IPS DF 6.9 (cell line): ENCODE measurements at places on chromosomes 7 and 10.

- no peak overlapping the region for H3K4me3 ChIP-seq
- H3K27ac ChIP-seq: no peak overlapping the region
- no peaks in the 10 kb centered on the region for H3K36me3 ChIP-seq
- no peaks in the 10 kb centered on the region for H3K27me3 ChIP-seq
These were observed 102.6 kb upstream of the HABP2 start for GRCh38 chr10:113450046-113450804.

DNA sequence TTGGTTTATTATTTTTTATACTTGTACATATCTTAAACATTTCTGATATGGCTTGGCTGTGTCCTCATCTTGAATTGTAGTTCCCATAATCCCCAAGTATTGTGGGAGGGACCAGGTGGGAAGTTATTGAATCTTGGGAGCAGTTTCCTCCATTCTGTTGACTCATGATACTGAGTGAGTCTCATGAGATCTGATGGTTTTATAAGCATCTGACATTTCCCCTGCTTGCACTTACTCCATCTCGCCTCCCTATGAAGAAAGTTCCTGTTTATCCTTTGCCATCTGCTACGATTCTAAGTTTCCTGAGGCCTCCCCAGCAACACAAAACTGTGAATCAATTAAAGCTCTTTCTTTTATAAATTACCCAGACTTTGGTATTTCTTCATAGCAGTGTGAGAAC is 207.7 kb downstream of the TPK1 start:
- no peaks in the 10 kb centered on the region for H3K36me3 ChIP-seq
- no peak overlapping the region for H3K4me3 ChIP-seq
- DNase-seq: no peak
- H3K4me1 ChIP-seq: no peaks in the 10 kb centered on the region

DNA sequence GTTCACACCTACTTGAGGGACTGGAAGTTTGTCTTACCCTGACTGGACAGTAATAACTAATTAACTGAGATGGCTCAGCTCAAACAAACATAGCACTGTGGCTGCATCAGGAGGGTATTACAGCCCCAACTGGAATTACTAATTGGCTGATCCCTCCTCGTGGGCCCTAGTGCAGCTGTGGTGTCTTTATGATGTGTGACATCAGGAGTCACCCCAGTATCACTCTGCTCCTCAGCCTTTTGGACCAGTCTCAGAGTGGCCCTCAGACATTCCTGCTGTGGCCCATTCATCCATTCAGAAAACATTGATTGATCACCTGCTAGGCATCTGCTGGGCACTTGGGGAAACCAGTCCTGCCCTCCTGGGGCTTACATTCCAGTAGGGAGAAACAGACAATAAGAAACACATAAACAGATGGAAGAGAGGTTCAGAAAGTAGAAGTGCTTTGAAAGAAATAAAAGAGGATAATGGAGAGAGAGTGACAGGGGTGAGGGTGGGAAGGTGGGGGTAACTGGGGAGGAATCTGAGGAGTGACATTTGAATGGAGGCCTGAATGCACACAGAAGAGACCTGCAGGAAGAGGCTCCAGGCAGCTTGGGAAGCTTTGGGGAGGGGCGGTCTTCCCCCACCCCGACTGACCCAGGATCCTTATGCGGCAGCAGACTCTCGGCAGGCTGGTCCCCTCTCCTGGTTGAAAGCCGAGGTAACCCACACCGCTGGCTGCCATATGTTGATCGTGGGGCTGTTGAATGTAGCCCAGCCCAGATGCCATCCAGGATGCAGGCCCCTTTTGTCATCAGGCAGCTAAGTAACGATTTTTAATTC is 113.1 kb downstream of the C10orf105 start:
- no peak for DNase-seq
- H3K4me3 ChIP-seq: no peak overlapping the region
- H3K27ac ChIP-seq: no peak overlapping the region
- no peaks in the 10 kb centered on the region for H3K4me1 ChIP-seq

- H3K36me3 ChIP-seq: peaks cover 48% of the 10 kb centered on the region
- no peak overlapping the region for H3K4me3 ChIP-seq
- no peak overlapping the region for H3K27ac ChIP-seq
- H3K27me3 ChIP-seq: no peaks in the 10 kb centered on the region
- H3K4me1 ChIP-seq: no peaks in the 10 kb centered on the region
These were observed 29.2 kb downstream of the TRRAP start for GRCh38 chr7:98907570-98907969.

DNA sequence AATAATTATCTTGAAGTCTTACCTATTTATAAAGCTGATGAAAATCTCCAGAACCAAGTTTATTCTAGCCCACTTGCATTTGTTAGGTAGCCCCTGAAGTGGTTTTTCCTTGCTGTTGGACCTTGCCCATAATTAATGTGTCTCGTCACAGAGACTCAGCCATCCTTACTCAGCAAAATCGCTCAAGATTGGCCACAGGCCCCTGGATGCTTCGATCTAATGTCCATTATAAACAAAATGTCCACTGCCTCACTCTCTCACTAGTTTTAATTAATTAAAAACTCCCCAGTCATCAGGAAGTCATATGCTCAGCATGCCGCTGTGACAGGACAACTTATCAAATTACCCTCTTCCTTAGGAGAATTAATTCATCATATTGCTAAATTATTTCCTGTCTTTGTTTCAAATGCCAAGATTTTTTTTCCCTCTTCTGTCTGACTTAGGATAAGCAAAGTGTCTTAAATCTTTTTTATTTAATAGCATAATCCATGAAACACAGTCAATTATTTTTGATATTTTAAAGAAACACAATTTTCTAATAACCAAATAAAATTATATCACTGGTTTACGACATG is 126.8 kb upstream of the PCLO start:
- H3K4me3 ChIP-seq: no peak overlapping the region
- no peaks in the 10 kb centered on the region for H3K4me1 ChIP-seq
- H3K27ac ChIP-seq: no peak overlapping the region
- no peak for DNase-seq

GRCh38 chr7:128243273-128243672 is 2.2 kb downstream of the LEP start:
- DNase-seq: no peak
- no peaks in the 10 kb centered on the region for H3K36me3 ChIP-seq

DNA sequence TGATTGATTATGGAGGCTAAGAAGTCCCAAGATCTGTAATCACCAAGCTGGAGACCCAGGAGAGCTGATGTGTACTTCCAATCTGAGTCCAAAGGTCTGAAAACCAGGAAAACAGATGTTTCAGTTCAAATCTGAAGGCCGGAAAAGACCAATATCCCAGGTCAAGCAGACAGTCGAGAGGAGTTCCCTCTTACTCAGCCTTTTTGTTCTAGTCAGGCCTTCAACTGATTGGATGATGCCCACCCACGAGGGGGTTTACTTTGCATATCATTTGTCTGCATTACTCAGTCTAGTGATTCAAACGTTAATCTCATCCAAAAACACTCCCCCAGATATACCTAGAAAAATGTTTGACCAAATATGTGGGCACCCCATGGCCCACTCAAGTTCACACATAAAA is 7.4 kb upstream of the ARID5B start:
- H3K36me3 ChIP-seq: no peaks in the 10 kb centered on the region
- DNase-seq: no peak
- no peak overlapping the region for H3K27ac ChIP-seq
- no peak overlapping the region for H3K4me3 ChIP-seq

DNA sequence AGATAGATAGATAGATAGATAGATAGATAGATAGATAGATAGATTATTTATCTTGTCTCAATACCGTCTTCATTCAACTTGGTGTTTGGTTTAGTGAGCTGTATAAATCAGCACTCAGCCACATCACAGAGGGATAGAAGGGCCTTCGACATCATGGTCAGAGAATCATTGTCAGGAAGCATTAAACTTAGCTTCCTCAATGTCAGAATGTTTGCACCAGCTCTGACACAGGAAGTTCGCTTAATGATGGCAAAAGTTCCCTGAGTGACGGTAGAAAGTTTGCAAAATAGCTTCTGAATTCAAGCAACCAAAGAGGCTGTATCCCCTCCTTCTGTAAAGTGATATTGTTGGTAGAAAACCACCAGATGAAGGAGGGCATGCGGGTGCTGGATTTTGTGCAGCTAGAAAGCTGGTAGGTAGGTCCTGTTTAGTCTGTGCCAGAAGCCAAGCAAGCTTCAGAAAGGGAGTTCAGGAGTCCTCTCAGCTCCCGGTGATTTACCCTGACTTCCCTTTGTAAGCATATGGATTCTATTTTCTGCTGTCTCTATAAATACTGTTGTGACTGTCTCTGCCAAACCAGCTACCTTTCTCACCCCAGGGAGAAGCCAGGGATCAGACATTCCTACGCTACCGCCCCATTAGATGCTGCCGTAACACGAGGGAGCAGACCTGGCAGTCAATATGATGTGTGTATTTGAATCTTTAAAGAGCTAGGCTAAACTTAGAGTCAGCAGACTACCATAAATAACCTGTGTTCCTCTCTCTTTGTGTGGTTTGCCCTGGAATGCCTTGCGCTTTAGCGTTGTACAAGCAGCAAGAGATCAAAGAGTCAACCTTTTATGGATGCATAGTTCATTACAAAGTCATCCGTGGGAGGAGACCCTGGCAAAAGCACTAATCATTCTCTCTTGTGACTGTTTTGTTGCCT is 200.5 kb upstream of the KIAA1217 start:
- no peaks in the 10 kb centered on the region for H3K27me3 ChIP-seq
- no peak overlapping the region for H3K27ac ChIP-seq
- no peak for DNase-seq
- H3K4me3 ChIP-seq: no peak overlapping the region

- no peaks in the 10 kb centered on the region for H3K36me3 ChIP-seq
- H3K27me3 ChIP-seq: no peaks in the 10 kb centered on the region
- no peaks in the 10 kb centered on the region for H3K4me1 ChIP-seq
- no peak for DNase-seq
These were observed at the start of gene TBATA for GRCh38 chr10:70785190-70785589. Gene TBATA (minus strand): TSS chr10:70785377. CDS start chr10:70783379, 1,998 bp downstream.

- H3K4me3 ChIP-seq: peak overlapping the region; percentile 37; the same call in 1 of the 2 replicates
- no peak for DNase-seq
- H3K27ac ChIP-seq: no peak overlapping the region
- 0 out of 2 replicates have a peak, but pooled peaks cover 3% of the 10 kb centered on the region for H3K4me1 ChIP-seq
These were observed 427 bp downstream of the PYROXD2 start for GRCh38 chr10:98414578-98414931.

DNA sequence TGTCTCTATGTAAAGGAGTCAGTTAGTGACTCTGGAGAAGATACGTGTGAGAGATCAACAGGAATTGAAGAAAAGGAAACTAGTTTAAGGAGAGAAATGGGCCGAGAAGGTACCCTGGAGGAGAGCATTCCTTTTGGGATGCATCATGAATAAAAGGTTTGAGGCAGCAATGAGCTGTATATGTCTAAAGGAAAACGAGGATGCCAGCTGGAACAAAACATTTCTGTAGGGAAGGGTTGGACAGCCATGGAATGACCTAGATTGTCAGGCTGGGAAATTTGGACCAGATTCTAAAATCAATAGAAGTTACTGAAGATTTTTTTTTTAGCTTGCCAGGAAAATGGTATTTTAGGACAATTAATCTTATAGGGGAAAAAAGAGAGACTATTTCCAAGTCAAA is 17.2 kb upstream of the MPP7 start:
- H3K4me1 ChIP-seq: no peaks in the 10 kb centered on the region; the same call in 1 of the 2 replicates
- DNase-seq: no peak
- H3K4me3 ChIP-seq: no peak overlapping the region
- no peaks in the 10 kb centered on the region for H3K27me3 ChIP-seq
- no peaks in the 10 kb centered on the region for H3K36me3 ChIP-seq
- no peak overlapping the region for H3K27ac ChIP-seq

DNA sequence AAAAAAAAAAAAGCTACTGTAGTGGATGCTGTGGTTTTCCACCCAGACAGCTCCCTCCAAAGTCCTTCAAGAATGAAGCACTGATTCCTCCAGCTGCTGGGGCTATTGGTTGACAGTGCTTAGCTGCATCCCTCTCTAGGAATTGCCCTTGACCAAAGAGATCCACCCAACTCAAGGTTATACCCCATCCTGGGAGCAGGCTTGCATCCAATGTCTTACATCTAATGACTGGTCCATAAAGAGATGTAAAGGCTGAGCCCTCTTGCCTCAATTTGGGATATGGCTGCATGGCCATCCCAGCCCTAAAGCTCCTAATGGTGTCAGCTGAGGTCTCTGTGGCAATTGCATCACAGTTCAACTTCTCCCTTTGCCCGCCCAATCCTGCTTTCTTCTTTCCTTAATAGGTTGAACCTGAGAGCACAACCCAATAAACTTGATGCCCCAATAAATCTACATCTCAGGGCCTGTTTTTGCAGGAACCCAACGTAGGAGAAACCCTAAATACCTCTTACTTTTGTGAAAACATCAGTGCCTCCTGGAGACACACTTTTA is 4.4 kb downstream of the GPR37 start:
- no peaks in the 10 kb centered on the region for H3K4me1 ChIP-seq
- no peak overlapping the region for H3K27ac ChIP-seq
- DNase-seq: no peak
- H3K36me3 ChIP-seq: no peaks in the 10 kb centered on the region
- no peak overlapping the region for H3K4me3 ChIP-seq
- peaks cover 9% of the 10 kb centered on the region; the same call in 1 of the 2 replicates for H3K27me3 ChIP-seq

DNA sequence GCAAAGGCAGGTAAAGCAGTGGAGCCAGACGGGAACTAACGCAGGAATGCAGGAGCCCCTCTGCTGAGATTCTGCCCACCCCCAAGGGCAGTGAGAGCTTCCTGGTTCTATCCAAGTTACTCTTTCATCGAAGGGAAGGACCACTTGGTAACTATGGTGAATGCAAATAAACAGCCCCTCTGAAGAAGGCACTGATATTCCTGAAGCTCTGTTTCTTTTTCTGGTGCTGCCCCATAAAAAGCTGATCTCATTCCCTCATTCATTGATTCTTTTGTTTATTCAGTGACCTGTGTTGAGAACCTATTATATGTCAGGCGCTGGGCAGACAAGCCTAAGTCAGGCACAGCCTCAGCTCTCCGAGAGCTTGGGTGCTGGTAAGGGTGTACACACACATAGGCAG is 217.3 kb downstream of the SNX10 start:
- no peaks in the 10 kb centered on the region for H3K36me3 ChIP-seq
- no peak overlapping the region for H3K27ac ChIP-seq
- H3K27me3 ChIP-seq: no peaks in the 10 kb centered on the region

DNA sequence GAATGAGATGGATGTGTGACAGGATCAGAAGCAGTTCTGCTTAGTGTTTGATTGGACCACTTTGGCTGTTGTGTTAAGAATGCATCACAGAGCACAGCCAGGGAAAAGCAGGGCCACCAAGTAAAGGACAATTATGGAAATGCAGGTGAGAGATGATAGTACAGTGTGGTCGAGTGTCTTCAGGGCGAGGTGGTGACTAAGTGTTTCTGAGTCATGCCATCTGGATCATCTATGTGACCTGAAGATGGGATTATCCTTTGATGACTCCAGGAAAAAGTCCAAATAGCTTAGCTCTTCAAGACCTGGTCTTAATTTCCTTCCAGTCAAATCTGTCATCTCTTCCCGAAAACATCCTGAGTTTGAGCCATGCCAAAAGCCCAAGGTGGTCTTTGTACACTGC is 523.2 kb upstream of the IGFBP3 start:
- no peaks in the 10 kb centered on the region for H3K36me3 ChIP-seq
- no peaks in the 10 kb centered on the region for H3K27me3 ChIP-seq
- H3K4me1 ChIP-seq: no peaks in the 10 kb centered on the region
- H3K4me3 ChIP-seq: no peak overlapping the region

GRCh38 chr7:114417290-114417689 is 2.7 kb downstream of the FOXP2 start:
- H3K4me1 ChIP-seq: peaks cover 6% of the 10 kb centered on the region; the same call in 1 of the 2 replicates
- no peaks in the 10 kb centered on the region for H3K27me3 ChIP-seq
- H3K27ac ChIP-seq: no peak overlapping the region
- DNase-seq: no peak
- H3K36me3 ChIP-seq: no peaks in the 10 kb centered on the region
- H3K4me3 ChIP-seq: no peak overlapping the region
